CD4-positive, alpha-beta T cell treated with Interleukin-17A for 1 hour (primary cell): ENCODE measurements at places on chromosomes 1 and 21.

DNA sequence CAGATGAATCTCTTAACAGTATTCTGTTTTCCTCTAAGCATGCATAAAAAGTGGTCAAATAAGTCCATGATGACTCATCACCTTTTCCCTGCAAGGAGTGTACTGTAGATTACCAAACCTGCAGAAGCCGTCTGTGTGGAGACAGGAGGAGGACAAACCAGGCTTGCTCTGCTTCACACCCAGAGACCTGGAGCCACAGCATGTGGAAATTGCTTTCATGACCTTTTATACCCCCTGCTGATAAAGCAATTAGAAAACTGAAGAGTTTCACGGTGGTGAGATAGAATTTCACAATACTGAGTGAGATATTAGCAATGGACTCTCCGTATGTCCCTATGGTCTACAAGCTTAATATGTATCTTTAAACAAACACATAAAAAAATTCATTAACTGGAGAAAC, 9.4 kb downstream of the CORT start:
- no peak for DNase-seq

DNA sequence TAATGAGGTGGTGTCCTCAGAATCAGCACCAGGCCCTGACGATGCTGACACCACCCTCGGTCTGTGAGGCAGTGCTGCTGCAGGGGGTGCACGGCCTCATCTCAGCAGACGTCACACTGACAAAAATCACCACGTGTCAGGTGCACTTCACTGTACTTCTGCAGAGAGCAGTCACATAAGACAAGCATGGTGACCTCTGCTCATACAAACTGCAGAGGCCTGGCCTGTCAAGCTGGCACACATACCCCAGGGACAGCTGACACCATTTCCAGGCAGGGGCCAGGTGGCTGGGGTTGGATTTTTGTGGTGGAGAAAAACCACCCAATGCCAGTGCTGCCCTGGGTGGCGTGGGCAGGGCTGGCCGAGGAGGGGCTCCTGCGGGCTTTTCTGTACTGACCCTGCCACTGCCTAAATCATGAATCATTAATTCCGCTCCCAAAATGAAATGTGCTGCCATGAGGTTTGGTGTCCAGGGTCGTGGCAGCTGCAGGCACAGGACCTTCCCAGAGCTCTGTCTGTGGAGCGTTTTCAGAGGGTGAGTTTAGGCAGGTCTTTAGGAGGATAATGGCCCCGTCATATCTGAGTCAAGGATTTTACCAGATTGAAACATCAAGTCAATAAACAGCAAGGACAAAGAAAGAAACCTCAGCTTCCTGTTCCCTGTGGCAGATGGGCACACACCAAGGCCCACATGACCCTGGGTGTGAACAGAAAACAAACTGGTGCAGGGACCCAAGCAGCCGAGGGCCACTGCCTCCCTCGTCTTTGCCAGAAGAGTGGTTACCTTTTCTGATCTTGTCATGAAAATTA, 33.4 kb upstream of the GPR153 start:
- peak; percentile 27 for DNase-seq

- DNase-seq: peak; percentile 71
Observed at GRCh38 chr1:89721351-89721750, 88.4 kb downstream of the LRRC8C start.

- DNase-seq: no peak
Observed at GRCh38 chr1:155309423-155310021, 856 bp downstream of the FDPS start.

- DNase-seq: no peak
Observed at GRCh38 chr1:156645056-156645455, 3.1 kb downstream of the BCAN start.

DNA sequence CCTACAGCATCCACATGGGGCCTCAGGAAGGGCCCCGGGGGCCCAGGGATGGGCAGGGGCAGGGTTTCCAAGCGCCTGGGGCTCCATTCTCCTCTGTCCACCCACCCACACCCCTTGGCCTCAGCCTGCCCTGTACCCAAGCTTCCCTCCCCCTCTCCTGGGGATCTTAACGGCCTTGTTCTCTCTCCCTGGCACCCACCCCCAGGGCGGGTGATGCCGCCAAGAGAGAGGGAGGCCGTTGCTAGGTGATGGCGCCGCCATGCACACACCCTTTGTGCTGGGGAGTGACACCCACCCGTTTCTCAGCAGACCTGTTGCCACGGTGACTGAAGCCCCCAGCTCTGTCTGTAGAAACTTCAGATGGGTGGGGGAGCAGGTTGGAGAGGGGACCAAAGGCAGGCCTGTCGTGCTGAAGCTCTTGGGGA, 7.6 kb downstream of the GPR37L1 start:
- no peak for DNase-seq

GRCh38 chr1:181086926-181087325, 1.6 kb upstream of the IER5 start:
- DNase-seq: no peak

- no peak for DNase-seq
Observed at GRCh38 chr21:37445228-37445627, 78.7 kb downstream of the DYRK1A start.

DNA sequence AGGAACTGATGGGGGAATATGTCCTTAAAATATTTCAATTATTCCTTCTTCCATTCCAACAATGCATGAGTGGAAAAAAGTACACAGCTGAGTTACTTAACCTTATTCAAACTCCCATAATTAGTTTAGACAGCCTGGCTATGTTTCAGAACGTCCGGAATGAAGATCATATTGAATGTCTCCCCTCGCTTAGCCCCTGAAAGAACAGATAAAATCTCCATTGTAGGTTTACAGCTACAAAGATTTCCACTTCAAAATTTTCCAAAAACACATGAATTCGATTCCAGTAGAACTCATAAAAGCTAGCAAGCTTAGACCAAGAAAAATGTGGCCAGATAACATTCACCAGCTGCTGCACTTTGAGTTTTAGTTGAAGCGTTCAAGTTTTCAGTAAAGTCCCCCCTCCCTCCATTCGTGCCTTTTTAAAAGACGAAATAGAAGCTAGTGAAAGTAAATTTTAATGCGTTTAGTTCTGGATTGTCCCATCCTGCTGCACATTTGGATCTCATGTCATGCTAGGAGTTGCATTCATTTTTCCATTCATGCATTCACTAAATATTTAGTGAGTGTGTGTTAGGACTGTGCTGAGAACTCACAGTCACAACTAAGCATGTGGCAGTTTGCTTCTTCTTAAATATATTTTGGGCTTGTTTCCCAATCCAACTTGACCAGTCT, 29.4 kb upstream of the SSX2IP start:
- DNase-seq: no peak

DNA sequence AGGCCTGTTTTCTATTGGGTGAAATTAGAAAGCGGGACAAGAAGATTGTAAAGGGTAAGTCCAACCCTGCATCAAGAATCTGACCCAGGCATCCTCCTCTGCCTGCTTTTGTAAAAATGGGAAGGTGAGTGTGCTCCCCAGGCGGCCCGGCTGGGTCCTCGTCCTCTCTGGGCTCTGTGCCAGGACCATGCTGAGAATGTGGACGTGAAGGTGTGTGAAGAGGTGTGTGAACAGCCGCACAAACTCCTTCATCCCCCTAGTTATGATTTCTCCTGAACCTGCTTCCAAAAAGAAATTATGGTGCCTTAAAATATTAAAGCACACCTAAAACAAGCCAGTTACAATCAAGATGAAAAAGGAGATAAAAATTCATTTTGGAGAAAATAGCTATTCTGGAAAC, 185.7 kb downstream of the IGSF21 start:
- no peak for DNase-seq

DNA sequence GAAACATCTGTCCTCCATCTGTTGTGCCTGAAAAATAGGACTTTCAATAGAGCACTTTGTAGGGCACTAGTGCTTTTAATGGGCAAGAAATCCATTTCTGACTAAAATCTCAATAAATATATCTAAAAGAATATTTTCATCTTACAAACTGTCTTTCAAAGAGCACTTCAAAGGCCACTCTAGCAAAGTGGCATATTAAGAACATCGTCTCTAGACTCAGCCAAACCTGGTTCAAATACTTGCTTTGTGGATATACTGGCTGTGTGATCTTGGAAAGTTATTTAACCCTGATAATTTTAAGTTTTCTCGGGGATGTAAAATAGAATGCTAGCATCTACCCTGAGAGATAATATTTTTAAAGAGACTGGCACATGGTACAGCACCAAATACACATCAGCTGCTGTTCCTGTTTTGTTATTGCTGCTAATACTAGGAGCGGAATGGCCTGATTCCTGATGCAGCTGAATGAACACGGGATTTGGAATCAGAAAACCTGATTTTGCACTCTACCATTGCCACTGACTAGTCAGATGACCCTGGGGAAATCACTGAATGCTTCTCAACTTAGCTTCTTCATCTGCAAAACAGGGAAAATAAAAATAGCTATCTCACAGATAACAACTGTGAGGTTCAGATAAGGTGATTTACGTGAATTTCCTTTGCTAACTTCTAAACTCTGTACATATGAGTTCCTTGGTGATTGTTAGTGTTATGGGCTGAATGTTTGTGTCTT, 25.2 kb upstream of the LRRC8C start:
- DNase-seq: no peak

DNA sequence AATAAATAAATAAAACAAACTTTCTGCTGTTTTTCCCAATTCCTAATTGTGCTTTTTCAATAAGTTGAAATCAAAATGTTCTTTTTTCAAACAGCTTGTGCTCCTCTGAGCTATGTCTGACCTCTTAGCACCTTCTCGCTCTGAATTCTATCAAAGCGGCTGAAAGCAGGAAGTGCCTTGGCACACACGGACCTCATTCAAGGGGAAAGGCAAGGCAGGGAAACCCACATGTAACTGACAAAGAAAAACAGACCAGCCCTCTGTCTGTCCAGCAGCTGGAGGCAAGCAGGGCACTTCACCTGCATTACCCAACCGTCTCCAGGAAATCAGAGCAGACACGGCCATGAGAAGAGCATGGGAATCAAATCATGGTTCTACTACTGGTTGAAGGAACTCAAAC, 56.7 kb downstream of the PLPP3 start:
- no peak for DNase-seq

GRCh38 chr1:118815909-118816308, 172.2 kb downstream of the TBX15 start:
- no peak for DNase-seq

DNA sequence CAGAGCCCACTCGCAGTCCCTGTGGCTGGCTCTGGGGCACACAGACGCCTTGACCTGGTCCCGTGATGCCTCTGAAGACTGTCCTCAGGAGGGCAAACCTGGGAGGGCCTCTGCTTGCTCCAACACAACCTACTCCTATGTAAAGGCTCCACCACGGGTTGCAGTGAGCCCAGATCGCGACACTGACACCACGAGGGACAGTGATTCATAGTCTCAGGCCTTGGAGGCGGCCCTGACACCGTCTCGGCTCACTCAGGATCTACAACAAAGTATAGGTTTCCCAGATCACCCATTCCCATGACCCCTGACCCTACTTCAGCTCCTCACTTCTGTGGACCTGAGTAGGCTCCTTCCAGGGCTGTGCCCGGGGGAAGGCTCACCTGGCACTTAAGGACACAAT, 28.0 kb downstream of the NOL9 start:
- DNase-seq: no peak

DNA sequence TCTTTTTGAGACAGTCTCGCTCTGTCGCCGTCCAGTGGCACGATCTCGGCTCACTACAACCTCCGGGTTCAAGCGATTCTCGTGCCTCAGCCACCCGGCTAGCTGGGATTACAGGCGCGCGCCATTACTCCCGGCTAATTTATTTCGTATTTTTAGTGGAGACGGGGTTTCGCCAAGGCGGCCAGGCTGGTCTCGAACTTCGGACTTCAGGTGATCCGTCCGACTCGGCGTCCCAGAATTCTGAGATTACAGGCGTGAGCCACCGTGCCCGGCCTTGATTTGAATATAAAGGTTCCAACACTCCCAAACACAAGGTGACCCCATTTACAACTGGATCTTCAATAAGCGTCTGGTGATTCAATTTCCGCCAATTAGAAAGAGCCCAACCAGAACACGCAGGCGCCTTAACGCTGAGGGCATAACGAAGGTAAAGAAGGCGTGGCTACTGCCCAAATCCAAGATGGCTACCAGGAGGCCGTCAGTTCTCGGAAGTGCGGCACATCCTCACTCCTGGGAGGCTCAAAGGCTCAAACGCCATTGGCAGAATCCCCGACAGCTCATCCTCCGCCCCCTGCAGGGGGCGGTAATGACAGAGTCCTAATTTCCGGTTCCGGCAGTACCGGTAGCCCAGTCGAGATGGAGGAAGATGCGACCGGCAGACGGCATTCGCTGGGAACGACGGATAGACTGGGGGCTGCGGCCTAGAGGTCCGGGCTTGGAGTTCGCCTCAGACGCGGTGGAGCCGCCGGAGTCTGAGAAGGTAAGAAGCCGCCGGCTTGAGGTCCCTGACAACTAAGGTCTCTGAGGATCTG, at the start of gene SLC25A44:
TSS of gene SLC25A44 (plus strand) at position 617 of the 812 bp plus-strand sequence. CDS start 5,744 bp downstream, outside the sequence.
- DNase-seq: peak; percentile 99
